ENCODE measurements at places on chromosomes 7 and 10. TPM values are rescaled to one million over a fixed set of nuclear protein-coding genes. Genes with fewer than 3 reads are reported as not detected.

GRCh38 chr7:1150400-1151002, 9.5 kb downstream of the ZFAND2A start:
- H3K36me3 ChIP-seq, result peaks cover 17% of the 10 kb centered on the region
- no peaks in the 10 kb centered on the region for H3K27me3 ChIP-seq
- no peaks in the 10 kb centered on the region for H3K4me1 ChIP-seq

DNA sequence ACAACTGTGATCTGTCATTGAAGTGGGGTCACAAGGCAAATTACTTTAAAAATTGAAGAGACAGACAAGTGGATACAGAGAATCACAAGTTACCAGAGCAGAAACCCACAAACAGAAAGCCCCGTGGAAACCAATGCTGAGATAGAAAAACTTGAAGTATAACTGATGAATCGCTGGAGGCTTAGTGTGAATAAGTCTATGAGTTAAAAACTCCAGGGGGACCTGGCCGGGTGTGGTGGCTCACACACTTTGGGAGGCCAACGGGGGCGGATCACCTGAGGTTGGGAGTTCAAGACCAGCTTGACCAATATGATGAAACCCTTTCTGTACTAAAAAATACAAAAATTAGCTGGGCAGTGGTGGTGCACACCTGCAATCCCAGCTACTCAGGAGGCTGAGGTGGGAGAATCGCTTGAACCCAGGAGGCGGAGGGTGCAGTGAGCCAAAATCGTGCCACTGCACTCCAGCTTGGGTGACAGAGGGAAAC, 69.7 kb upstream of the ZNRF2 start:
- no peaks in the 10 kb centered on the region for H3K36me3 ChIP-seq
- H3K4me3 ChIP-seq, result no peak overlapping the region
- no peak overlapping the region for H3K27ac ChIP-seq
- DNase-seq, result no peak
- H3K4me1 ChIP-seq, result no peaks in the 10 kb centered on the region
- peaks cover 23% of the 10 kb centered on the region for H3K27me3 ChIP-seq

DNA sequence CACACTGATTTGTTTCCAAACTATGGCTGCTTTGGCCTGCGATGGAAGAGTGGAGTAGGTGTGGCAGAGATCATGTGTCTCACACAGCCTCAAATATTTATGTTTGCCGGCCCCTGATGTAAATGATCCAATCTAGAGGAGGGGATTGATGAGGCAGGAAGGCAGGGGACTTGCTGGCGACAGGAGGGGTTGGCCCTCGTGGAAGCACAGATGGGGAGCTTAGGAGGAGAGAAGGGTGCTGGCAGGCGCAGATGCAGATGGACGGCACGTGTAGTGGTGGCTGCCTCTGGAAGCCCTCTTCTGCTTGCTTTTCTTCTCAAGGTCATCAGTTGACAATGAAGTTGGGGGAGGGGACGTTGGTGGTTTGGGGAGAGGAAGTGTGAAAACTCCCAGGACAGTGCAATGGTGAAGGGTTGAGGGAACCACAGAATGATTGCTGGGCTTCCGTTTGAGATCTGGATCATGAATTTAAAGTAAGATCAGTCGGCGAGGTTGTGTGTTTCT, 15.4 kb downstream of the COL13A1 start:
- no peak overlapping the region for H3K27ac ChIP-seq
- no peak for DNase-seq
- H3K27me3 ChIP-seq, result peaks cover 3% of the 10 kb centered on the region
- H3K4me1 ChIP-seq, result peaks cover 27% of the 10 kb centered on the region
- H3K4me3 ChIP-seq, result no peak overlapping the region

GRCh38 chr7:100563809-100564400, 9.8 kb downstream of the SAP25 start:
- peak; percentile 88 for DNase-seq
- peak overlapping the region; percentile 3 for H3K27ac ChIP-seq
- no peaks in the 10 kb centered on the region for H3K27me3 ChIP-seq

TMEM176A gene
- not detected for total RNA-seq

DNA sequence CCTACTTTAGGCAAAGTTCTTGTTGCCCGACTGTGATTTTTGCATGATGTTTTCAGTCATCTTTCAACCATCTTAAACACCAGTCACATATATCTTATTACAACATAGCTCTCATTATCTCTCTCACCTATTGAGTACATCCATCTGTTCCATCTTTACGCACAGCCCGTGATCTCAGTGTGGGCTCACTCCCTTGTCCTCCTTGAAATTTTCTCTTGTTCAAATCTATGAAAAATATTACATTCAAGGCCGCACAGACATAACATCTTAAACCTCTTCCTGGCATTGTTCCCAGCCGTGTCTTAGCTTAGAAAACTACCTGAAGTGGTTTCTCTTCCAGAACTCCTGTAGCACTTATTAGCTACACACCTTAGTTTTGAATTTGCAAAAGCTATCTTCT, 32.6 kb downstream of the NET1 start:
- H3K36me3 ChIP-seq, result peaks cover 12% of the 10 kb centered on the region
- no peaks in the 10 kb centered on the region for H3K27me3 ChIP-seq
- no peak overlapping the region for H3K27ac ChIP-seq
- DNase-seq, result no peak
- no peak overlapping the region for H3K4me3 ChIP-seq

GRCh38 chr7:134153493-134154136, 26.5 kb downstream of the LRGUK start:
- no peak for DNase-seq
- peaks cover 14% of the 10 kb centered on the region for H3K27me3 ChIP-seq
- H3K27ac ChIP-seq, result no peak overlapping the region
- H3K4me1 ChIP-seq, result no peaks in the 10 kb centered on the region
- no peak overlapping the region for H3K4me3 ChIP-seq
- H3K36me3 ChIP-seq, result no peaks in the 10 kb centered on the region

DNA sequence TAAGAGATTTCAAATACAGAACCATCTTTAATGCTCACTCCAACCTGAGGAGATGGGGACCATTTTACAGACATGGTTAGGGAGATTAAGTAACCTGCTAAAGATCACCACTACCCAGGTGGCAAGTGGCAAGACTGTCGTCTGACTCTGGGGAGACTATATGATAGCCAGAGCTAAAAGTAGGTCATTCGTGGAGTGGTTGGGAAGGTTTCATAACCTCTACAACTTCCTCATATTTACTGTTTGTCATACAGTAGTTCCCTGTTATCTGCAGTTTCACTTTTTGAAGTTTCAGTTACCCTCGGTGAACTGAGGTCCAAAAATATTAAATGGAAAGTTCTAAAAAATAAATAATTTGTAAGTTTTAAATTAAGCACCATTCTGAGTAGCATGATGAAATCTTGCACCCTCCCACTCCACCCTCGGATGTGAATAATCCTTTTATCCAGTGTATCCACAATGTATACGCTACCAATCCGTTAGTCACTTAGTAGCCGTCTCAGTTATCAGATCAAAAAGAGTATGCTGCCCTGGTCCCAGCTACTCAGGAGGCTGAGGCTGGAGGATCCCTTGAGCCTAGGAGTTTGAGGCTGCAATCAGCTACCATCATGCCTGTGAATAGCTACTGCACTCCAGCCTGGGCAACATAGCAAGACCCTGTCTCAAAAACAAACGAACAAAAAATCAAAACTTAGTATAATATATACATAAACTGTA, 14.9 kb upstream of the LGI1 start:
- no peaks in the 10 kb centered on the region for H3K36me3 ChIP-seq
- no peak overlapping the region for H3K4me3 ChIP-seq
- DNase-seq, result no peak
- peaks cover 12% of the 10 kb centered on the region for H3K27me3 ChIP-seq
- H3K4me1 ChIP-seq, result no peaks in the 10 kb centered on the region
- no peak overlapping the region for H3K27ac ChIP-seq

SYT15B gene
- total RNA-seq, result 0.17 TPM

SYCE1 gene
- total RNA-seq, result 0.29 TPM

VGF gene
- total RNA-seq, result 0.15 TPM

DNA sequence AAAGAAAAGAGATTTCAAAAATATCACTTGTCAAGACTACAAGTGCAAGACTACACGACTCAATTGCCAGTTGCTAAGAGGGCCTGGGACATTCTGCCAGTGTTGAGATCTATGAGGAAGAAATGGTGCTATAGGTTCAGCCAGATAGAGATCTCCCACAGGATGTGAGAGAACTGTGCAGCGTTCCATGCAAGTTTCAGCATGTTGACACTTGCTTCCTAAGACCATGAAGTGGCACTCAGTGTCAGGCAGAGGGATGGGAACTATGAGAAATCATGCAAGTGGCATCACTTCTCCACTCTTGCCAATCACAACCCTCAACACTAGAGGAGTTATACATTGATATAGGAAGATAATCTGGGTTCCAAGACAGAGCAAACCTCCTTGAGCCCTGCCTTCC, 210.3 kb downstream of the CHRM2 start:
- H3K4me1 ChIP-seq, result no peaks in the 10 kb centered on the region
- no peak for DNase-seq
- H3K4me3 ChIP-seq, result no peak overlapping the region
- no peaks in the 10 kb centered on the region for H3K36me3 ChIP-seq
- no peak overlapping the region for H3K27ac ChIP-seq

DNA sequence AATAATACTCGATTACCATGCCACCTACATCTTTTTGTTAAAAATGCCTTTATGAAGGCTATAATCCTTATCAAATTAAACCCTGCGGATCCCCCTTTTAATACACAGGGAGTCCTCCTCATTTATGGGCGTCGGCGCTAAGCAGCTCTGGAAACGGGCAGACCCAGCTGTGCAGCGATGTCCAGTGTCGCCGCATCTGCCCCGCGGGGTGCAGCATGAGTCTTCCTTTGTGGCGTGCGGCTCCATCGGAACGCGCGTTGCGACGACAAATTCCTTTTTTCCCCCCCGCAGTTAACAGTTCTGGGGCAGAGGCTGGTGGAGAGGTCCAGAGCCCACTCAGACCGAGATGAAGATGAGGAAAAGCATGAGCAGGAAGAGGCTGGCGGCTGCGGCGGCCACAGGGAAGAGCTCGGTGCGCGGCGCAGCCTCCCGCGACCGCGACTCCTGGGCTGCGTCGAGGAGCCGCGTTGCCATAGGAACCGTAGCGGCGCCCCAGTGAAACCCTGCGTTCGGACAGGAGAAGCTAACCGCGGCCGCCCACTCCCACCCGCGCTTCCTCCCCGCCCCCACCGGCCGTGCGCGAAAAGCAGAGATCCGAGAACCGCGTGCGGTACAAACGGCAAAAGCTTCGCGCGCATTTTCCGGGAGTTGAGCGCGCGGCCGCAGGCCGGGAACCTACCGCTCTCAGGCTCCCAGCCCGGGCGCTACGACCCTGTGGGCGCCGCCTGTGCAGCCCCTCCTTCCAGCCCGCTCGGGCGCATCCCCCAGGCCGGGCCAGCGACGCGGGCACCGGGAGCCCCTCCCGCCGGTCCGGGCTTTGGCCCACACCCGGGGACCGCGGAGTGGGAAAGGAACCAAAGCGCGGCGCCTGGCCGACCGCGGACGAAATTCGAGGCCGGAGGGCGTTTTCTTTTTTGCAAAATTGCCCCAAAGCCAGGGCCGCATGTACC, 130.6 kb downstream of the SPAG6 start:
- peak; percentile 29 for DNase-seq
- peaks cover 20% of the 10 kb centered on the region for H3K4me1 ChIP-seq
- H3K36me3 ChIP-seq, result peaks cover 3% of the 10 kb centered on the region
- H3K27me3 ChIP-seq, result peaks cover 59% of the 10 kb centered on the region
- peak overlapping the region; percentile 77 for H3K27ac ChIP-seq

- peak overlapping the region; percentile 87 for H3K27ac ChIP-seq
- H3K36me3 ChIP-seq, result peaks cover 40% of the 10 kb centered on the region
- H3K4me3 ChIP-seq, result peak overlapping the region; percentile 11
- DNase-seq, result no peak
- H3K4me1 ChIP-seq, result peaks cover 100% of the 10 kb centered on the region
These were observed 140.1 kb downstream of the PLXNA4 start for GRCh38 chr7:132436121-132436520.

DNA sequence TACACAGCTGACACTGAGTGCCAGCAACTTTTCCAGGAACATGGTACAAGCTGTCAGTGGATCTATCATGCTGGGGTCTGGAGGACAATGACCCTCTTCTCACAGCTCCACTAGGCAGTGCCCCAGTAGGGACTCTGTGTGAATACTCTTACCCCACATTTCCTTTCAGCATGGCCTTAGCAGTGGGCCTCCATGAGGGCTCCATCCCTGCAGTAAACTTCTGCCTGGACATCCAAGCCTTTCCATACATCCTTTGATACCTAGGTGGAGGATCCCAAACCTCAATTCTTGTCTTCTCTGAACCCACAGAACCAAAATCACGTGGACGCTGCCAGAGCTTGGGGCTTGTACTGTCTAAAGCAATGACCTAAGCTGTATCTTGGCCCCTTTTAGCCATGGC, 116.8 kb downstream of the IQUB start:
- H3K4me1 ChIP-seq, result no peaks in the 10 kb centered on the region
- no peak overlapping the region for H3K4me3 ChIP-seq
- H3K36me3 ChIP-seq, result no peaks in the 10 kb centered on the region
- H3K27me3 ChIP-seq, result no peaks in the 10 kb centered on the region
- DNase-seq, result no peak

DNA sequence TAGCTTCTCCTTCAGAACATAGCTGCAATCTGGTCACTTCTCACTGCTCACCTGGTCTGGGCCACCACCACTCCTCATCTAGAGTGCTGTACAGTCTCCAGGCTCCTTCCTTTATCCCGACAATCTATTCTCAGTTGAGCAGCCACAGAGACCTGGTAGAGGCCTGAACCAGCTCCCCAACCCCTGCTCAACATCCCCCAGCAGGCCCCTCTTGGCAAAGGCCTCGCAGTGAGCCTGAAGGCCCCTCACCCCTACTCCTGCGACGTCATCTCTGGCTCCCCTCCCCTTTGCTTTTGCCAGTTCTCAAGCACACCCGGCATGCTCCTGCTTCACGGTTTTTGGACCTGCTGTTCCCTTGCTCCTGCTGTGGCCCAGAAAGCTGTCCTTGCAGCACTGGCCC, 113.9 kb downstream of the ARHGAP22 start:
- peaks cover 18% of the 10 kb centered on the region for H3K27me3 ChIP-seq
- H3K4me1 ChIP-seq, result peaks cover 19% of the 10 kb centered on the region
- no peak overlapping the region for H3K27ac ChIP-seq
- no peaks in the 10 kb centered on the region for H3K36me3 ChIP-seq
- H3K4me3 ChIP-seq, result no peak overlapping the region

CDK13 gene
- 49.0 TPM for total RNA-seq

WDR11 gene
- total RNA-seq, result 40.7 TPM

GRCh38 chr10:70685455-70685911, 13.2 kb downstream of the ADAMTS14 start:
- H3K4me1 ChIP-seq, result no peaks in the 10 kb centered on the region
- no peak overlapping the region for H3K4me3 ChIP-seq
- no peaks in the 10 kb centered on the region for H3K27me3 ChIP-seq
- H3K36me3 ChIP-seq, result no peaks in the 10 kb centered on the region
- H3K27ac ChIP-seq, result no peak overlapping the region

- H3K27me3 ChIP-seq, result no peaks in the 10 kb centered on the region
- no peak for DNase-seq
- no peak overlapping the region for H3K27ac ChIP-seq
- peaks cover 59% of the 10 kb centered on the region for H3K36me3 ChIP-seq
- no peak overlapping the region for H3K4me3 ChIP-seq
These were observed 40.9 kb downstream of the XPNPEP1 start for GRCh38 chr10:109882251-109883057.

DNA sequence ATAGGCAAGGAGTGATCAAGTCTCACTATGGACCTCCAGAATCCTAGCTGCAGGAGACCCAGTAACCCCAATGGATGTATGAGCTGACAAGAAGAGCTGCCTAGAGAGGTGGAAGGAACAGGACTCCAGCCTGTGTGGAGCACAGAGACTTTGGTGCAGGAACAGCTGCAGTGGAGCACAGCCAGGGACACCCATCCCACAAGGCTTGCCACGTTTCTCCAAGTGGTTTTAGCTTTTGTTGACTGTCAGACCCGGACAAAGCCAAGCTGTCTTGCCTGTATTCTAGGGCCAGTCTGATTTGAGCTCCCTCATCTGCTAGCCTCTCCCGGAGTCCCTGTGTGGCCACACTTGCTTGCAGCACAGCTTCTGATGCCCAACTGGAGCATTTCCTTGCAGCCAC, 224.7 kb downstream of the CHRM2 start:
- H3K27me3 ChIP-seq, result no peaks in the 10 kb centered on the region
- H3K4me3 ChIP-seq, result no peak overlapping the region
- H3K4me1 ChIP-seq, result no peaks in the 10 kb centered on the region
